CD4-positive, alpha-beta T cell treated with Interleukin-21 for 1 hour (primary cell): ENCODE measurements at places on chromosomes 11 and 22.

GRCh38 chr11:105693075-105693759 lies 83.3 kb downstream of the GRIA4 start:
- DNase-seq, result no peak

- peak; percentile 68 for DNase-seq
These were observed 5.4 kb downstream of the TMEM123 start for GRCh38 chr11:102447193-102447592.

GRCh38 chr11:123549926-123550917 lies 104.2 kb downstream of the SCN3B start:
- no peak for DNase-seq

DNA sequence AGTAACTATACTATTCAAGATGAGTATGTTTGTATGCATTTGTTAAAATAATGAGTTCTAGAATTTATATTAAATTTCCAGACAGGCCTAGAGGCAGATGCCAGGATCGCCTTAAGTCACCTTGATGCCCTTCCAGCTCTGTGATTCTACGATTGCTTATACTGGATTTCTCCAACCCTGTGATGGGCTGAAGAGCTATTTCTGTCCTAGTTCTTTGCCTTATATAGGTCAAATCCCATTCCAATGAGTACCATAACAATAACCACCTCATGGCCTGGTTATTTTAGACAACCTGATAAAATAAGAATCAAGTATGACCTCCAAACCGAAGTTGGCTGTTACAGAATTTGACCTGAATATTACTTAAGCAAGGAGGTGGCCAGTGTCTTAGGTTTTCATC lies 79.8 kb upstream of the BLID start:
- DNase-seq, result no peak

- DNase-seq, result no peak
These were observed 36.7 kb downstream of the LARGE1 start for GRCh38 chr22:33883561-33883960.

DNA sequence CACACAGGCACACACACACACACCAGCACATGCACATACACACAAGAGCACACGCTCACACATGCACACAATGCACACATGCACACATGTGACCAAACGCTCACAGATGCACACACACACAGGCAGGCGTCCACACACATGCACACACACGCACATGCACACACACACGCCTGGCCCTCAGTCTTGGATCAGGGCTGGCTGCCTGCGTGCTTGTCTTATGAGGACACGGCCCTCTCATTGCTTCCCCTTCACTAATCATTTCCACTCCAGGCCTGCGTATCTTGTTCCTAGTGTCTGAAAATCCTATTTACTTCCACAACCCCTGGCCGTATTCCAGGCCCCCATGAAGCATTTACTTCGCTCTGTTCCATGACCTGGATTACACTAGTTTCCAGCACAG lies 740.5 kb downstream of the BRD1 start:
- DNase-seq, result no peak

GRCh38 chr11:8039530-8040260 lies 41.3 kb upstream of the TUB start:
- no peak for DNase-seq

DNA sequence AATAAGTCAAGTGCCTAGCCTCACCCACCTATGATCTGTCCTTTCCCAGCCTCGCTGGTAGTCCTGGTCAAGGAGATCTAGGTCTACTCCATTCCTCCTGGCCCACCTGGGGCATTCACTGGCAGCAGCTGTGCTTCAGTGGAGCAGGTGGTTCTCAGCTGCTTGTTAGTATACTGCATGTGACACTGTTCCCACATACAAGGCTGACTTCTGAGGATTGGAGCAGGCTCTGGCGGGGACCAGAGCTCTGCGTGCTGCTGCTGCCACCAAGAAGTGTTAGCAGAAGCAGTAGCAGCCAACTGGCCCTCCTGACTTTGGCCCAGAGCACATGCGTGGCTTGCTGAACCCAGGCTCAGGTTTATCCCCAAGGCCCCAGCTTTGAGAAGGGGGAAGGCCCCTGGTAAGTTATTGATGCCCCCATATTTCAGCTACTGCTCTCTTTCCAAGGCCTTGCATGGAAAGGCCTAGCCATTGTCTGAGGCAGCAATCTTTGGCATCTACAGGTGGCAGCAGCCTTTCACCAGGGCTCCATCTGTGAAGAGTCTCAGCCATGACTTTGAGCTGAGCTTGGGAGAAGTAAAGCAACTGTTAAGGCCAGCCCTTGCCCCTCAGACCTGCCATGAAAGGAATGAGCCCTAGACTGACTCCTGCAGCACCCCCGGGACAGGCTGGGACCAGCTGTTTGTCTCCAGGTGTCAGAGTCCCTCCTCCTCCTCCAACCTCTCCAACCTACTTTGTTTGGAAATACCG lies 26.5 kb downstream of the ARHGAP1 start:
- no peak for DNase-seq

- DNase-seq, result no peak
These were observed 16.4 kb downstream of the EHF start for GRCh38 chr11:34637303-34637702.

DNA sequence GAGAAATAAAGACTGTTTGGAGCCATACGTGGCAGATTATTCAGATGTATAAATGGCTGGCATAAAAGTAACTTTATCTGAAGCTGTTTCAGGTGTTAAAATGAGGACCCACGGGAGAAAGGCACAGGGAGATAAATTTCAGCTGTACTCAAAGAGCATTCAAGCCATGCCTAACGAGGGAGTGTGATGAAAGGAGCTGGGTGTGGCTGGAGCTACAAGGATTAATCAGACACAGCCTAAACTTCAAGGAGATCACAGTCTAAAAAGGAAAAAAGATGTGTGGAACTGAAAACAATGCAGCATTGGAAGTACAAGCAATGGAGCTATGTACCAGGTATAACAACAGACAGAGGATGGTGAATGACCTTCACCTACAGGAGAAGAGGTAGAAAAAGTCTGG lies 120.8 kb upstream of the APOA1 start:
- no peak for DNase-seq

DNA sequence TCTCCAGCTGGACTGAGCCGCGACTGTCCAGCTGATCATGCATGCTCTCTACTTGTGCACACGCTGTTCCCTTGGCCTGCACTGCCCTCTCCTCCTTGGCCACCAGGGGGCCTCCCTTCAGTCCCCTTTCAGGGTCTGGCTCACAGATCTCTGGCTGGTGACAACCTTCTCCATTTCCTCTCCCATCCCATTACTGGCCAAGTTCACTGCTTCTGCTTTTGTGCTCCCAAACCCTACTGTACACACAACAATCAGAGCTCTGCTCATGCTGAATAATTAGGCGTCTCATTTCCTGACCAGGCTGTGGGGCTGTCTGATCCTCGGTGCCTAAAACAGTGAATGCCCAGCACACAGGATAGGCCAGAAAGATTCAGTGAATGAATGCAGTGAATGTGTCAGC lies 224.0 kb upstream of the NARS2 start:
- peak; percentile 1 for DNase-seq

DNA sequence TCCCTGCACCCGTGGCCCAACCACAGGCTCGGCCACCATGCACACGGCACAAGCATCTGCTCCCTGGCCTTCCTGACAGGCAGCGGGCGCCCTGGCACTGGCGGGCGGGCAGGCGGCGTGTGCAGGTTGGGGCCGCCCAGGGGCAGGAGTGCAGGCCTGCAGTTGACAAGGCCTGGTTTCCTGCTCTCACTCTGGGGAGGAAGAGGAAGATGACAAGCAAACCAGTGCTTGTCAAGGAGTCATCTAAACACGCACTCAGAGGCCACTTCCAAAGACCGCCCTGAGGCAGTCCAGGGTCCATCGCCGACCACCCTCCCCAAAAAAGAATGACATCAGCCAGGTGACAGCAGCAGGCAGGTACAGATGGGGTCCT lies 65.3 kb upstream of the LINC01488 start:
- DNase-seq, result no peak

GRCh38 chr11:96388891-96389719 lies 607 bp downstream of the CCDC82 start:
- DNase-seq, result no peak

- DNase-seq, result no peak
These were observed 56.3 kb downstream of the ZNF280B start for GRCh38 chr22:22452211-22452610.

- no peak for DNase-seq
These were observed 18.7 kb upstream of the PANX2 start for GRCh38 chr22:50151571-50152537.

GRCh38 chr11:11312738-11313137 lies 40.3 kb downstream of the CSNK2A3 start:
- DNase-seq, result no peak

DNA sequence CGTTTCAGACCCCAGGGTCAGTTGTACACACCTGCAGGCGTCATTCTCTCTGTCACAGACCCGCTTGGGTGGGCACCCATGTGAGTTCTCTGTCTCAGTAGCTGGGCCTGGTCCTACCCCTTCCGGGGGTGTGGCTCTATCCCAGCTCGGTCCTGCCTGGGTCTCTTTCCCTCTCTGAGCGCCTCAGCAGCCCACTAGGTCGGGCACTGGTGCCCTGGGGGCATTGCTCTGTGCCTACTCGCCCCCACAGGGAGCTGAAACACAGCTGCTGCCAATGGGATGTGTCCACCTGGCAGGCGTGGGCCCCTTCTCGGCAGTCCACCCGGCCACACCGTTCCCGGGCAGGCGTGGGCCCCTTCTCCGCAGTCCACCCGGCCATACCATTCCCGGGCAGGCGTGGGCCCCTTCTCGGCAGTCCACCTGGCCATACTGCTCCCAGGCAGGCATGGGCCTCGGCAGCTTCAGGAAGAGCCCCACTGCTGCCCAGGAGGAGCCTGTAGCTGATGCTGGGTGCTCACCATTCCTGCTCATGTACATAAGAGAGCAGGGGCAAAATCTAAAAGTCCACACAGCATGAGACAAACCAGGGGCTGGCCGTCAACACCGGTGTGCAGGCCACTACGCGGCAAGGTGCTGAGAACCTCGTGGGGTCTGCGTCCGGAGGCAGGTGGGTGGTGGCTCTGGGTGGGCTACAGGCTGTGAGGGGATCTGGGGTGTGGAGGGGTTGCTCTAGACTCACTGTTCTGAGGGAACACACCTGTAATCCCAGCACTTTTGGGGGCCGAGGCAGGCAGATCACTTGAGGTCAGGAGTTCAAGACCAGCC lies 12.3 kb downstream of the MLC1 start:
- DNase-seq, result no peak

- no peak for DNase-seq
These were observed 37.9 kb downstream of the PKNOX2 start for GRCh38 chr11:125202362-125202880.

DNA sequence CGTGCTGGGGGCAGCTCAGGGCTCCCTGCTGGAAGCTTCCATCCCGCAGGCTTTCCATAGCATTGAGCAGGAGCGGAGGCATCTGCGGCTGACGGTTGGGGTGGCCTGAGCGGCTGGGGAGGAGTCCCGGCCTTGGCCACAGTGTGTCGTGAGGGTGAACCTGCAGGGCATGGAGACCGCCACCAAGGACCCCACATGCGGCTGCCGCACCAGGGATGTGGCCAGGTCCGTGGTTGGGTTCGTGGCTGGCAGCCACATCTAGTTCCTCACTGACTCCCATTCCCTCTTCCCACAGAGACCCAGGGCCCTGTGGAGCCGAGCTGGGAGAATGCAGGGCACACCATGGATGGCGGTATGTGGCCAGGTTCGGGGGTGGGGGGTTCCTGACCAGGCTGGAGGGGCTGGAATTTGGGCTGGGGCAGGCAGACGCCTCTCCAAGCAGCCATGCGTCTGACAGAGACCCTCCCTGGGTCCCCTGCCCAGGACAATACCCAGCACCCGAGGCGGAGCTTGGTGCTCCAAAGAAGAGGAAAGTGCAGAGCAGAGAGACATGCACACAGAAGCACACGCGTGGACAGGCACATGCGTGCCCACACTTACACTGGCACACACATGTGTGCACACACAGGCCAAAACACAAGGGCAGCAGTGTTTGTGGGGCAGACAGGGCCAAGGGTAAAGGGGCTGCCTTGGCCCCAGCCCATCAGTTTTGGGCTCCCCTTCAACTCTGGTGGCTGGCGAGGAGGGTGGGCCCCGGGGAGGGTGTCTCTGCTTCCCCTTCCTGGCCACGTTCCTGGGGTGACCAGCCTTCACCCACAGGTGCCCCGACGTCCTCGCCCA lies 2.7 kb downstream of the MUC5B start:
- DNase-seq, result no peak

DNA sequence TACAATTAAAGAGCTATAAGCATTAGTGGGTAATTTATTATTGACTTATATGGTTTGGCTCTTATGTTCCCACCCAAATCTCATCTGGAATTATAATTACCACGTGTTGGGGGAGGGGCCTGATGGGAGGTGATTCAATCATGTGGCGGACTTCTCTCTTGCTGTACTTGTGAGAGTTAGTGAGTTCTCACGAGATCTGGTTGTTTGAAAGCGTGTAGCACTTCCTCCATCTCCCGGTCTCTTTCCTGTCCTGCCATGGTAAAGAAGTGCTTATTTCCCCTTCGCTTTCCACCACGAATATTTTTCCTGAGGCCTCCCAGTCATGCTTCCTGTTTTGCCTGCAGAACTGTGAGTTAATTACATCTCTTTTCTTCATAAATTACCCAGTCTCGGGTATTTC lies 28.1 kb upstream of the CHORDC1 start:
- peak; percentile 14 for DNase-seq
